ENCODE measurements at places on chromosomes 5 and 9.

DNA sequence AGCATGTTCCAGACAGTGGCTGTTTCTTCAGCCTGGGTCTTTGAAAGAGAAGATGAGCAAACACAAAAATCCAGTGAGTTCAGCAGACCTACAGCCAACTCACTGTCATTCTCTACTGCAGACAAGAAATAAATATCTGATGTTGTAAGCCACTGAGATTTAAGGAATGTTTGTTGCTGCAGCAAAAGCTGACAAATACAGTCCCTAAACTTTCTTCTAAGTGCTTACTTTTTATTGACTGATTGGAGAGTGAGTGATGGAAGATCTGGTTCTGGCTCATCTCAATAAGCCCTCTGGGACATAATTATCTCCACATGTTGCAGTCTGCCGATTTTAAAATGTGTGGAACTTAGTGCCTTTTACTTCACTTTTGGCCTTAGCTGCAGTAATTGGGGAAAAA, 69.9 kb upstream of the LMNB1 start:
- no peak for DNase-seq

DNA sequence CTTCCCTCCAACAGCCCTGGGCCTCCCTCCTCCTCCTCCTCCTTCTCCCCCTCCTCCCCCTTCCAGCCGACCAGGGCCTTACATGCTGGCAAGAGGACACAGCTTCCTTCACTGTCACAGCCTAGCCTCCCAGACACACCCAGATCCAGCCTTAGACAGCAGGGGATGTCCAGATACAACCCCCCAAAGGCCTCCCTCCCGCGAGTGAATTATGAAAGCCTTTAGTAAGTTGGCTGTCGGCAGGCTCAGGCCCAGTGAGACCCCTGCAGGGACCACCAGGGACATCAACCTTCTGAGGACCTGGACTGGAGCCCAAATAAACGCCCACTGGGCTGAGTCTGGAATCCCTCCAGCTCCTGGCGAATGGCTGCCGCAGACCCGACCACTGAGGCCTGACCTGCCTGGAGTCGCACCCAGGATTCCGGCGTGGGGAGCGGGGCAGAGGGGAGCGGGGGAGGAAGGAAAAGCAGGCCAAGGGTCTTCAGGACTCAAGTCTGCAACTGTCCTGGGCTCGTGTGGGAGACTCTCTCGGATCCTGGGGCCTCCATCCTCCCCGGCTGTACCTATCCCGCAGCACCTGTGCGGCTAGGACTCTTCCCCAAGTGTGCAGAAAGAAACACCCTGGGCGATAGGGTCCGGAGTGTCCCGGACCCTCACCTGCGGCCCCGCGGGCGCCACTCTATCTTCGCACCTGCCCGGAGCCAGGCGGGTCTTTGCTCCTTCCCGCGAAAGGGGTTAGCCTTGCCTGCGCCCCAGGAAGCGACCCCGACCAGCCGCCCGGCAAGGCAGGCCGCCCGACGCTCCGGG, 705 bp downstream of the SEPTIN8 start:
- DNase-seq = no peak

GRCh38 chr5:113292462-113292861, 142.3 kb downstream of the TSSK1B start:
- no peak for DNase-seq

GRCh38 chr9:99718631-99719030, 103.1 kb upstream of the NR4A3 start:
- DNase-seq = no peak

- DNase-seq = no peak
These were observed 630.7 kb upstream of the ACO1 start for GRCh38 chr9:31753756-31754155.

- DNase-seq = no peak
These were observed 21.7 kb upstream of the ADAMTSL1 start for GRCh38 chr9:18452276-18452675.

DNA sequence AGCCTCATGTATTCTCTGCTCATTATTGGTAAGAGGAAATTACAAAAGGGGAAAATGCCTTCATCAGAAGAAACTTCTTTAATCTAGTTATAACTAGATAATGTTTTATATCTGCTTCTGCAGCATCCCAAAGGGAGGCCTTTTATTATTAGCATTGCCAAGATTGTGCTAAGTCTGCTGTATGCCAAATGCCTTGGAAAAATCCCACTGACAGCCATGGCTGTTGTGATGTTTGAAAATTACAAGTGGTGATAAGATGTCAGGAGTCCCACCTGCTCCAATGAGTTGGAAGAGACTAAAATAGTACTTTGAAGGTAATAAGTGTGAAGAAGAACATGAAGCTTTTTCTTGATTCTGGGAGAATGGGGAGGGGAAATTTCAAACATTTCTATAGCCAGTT, 345.0 kb downstream of the GABRB2 start:
- no peak for DNase-seq

- no peak for DNase-seq
These were observed 26.4 kb upstream of the LNPEP start for GRCh38 chr5:96909435-96909834.

DNA sequence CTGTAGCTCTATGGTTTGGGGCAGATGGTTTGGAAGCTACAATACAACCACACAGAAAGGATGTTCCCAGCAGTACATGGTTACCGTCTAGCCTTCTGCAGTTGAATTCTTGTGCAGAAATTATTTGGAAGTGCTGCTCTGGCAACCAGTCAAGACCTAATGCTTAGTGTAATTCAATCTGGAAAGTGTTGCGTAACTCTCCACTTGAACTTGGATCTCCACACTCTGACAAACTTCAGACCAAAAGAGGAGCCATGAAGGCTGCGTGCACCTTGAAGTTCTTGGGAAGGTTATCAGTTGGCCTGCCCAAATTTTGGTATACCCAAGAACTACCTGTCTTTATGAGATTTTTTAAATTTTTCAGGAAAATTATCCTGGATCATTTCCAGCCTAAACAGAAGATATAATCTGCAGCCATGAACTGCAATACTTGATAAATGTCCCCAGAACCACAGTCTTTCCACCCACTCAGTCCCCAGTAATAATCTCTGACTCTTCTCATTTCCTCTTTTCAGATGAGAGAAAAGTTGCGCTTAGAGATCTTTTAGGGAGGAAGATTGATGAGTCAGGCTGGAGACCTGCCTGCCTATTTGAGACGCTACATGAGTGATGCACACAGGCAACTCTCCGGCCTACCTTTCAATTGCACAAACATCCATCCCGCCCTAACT, 159.9 kb downstream of the FANCC start:
- DNase-seq = no peak

GRCh38 chr5:50786073-50786472, 119.6 kb downstream of the PARP8 start:
- DNase-seq = no peak

DNA sequence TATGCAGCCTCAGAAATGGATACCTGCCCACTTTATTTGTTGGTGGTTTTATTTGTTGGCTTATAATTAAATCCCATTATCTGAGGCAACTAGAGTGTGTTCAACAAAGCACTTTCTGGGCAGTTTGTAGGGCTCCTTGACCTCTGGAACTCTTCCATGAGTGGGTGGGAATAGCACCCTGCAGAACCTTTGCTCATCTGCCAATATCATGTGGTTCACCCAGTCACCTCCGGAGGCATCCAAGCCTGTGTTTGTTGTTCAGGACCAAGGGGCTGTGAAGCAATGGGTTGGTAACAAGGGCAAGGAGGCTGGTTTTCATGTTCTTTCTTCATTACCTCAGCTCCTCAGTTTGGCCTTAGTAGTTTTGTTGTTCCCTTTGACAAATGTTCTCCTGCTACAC, 314.0 kb downstream of the NDUFS4 start:
- DNase-seq = no peak

DNA sequence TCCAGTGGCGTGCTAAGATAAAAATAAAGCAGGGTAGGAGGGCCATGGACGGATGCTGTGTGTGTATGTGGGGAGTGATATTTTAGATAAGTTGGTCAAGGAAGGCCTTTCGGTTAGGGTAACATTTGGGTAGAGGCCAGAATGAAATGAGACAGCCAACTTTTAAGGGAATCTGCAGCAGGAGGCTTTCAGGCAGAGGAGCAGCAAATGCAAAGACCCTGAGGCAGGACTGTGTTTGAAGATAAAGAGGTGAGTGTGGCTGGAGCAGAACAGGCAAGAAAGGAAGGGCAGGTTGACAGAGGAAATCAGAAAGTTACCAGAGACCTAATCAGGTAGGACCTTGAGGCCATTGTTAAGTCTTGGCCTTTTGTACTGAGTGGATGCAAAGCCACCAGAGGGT, 106.2 kb downstream of the MAST4 start:
- no peak for DNase-seq

GRCh38 chr5:71957292-71957898, 149.9 kb upstream of the MAP1B start:
- DNase-seq = no peak

DNA sequence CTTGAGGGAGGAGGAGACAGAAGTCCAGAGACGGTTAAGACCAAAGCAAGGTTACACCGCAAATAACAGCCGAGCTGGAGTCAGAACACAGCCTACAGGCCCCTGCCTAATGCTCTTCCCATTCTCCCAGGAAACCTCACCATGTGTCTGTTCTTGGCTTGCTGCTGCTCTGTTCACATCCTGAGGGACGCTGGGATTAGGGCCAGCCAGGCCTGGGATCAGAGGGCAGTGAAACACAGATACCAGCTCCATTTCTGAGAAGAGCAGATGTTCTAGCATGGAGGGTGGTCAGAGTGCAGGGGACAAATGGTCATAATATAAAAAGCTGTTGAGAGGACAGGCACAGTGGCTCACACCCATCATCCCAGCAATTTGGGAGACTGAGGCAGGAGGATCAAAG, 124.8 kb upstream of the LARP1 start:
- no peak for DNase-seq

GRCh38 chr9:12221470-12221869, 471.7 kb upstream of the TYRP1 start:
- DNase-seq = no peak

DNA sequence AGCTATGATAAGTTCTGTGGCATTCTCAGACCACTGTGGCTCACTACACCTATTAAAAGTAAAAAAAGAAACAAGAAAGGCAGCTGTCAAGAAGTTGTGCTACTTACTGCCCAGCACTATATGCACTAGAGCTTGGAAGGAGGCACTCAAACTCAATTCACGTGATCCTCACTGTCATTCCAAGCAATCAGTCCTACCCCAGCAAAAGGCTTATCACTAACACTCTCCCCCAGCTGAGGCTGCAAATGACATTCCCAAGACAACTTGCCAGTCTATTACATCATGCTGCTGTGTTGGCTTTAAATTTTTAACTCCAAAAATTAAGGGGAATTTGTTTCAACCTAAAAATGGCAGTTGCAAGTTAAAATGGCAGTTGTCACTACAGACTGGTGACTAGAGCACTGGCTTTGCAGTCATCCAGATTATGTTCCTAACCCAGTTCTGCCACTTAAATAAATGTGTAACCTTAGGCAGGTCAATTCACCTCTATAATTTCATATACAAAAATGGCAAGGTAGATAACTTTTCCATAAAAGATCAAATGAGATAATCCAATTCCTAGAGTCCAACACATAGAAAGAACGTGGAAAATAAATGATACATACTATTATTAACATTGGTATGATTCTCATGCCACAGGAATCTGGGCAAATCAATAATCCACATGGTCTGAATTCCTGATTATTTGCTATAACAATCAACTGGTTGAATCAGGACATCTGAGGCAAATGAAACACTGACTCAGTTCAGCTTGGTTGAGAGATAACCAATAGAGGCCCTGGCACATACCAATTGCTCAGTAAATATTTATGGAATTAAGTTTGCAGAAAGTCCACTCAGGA, 52.4 kb downstream of the FBXW11 start:
- DNase-seq = peak; percentile 25

GRCh38 chr5:135393229-135393628, 5.8 kb downstream of the MACROH2A1 start:
- DNase-seq = no peak

DNA sequence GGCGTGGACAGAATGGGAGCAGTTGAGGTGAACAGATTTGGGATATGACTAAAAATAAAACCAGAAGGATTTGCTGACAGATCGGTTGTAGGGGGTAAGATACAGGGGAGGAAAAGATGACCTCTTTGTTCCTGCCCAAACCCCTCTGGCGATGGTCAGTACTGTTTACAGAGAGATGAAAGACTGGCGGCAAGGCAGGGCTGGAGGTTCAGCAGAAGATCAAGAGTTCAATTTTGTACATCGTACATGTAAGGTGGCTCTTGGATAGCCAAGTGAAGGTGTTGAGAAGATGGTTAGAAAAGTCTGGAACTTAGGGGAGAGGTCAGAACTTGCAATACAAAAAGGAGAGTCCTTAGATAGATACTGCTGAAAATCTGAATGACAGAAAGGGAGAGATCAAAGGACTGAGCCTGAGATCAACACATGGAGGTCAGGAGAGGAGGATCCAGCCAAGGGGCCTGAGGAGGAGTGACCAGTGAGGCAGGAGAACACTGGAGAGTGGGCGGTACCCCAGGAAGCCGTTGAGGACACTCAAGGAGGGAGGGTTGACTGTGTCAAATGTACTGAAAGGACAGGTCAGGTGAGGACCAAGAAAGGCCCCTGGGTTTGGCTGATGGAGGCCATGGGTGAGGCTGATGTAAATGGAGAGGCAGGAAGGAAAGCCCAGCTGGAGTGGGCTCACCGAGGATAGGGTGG, 7.1 kb downstream of the IL4 start:
- no peak for DNase-seq

- no peak for DNase-seq
These were observed 79.2 kb upstream of the SLCO4C1 start for GRCh38 chr5:102375272-102375671.

GRCh38 chr5:9196403-9197227, 349.3 kb downstream of the SEMA5A start:
- DNase-seq = no peak

- DNase-seq = no peak
These were observed 1.1 kb downstream of the EPB41L4B start for GRCh38 chr9:109319626-109320241.

DNA sequence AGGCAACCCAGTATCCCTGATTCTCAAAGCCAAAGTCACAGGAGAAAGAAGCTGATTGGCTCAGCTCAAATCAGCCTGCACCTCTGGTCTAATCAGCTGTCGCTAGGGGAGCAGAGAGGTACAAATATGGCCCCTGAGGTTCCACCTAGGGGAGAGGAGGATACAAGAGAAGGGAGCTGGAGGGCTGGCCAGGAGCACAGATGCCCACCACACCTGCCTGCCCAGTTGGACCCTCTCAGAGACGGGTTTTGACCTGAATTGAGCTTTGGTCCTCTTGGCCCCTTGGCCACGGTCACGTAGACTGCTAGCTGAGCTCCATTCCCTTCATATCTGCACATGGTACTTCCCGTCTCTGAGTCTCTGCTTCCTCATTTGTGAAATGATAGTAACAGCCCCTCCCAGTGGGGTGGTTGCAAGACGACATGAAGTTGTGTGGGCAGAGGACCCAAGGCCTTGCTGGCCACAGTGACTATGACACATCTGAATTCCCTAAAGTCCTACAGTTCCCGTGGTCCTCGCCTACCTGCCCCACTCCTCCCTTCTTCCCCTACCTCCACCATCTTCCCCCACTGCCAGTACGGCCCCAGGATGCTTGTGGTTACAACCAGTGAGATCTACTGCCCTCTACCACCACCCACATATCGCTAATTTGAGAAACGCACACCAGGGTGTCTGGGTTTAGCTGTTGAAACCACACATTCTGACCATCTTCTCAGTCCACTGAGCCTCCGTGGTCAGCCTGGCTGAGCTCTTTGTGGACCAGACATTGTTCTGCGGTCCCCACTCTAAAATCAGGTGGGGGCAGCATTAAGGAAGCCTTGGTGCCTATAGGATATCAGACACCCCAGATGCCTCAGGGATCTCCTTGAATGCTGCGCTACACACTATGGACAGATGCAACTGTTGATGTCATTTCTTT, 60.3 kb upstream of the NEK6 start:
- DNase-seq = no peak
